ENCODE measurements at places on chromosomes 16 and 17.

DNA sequence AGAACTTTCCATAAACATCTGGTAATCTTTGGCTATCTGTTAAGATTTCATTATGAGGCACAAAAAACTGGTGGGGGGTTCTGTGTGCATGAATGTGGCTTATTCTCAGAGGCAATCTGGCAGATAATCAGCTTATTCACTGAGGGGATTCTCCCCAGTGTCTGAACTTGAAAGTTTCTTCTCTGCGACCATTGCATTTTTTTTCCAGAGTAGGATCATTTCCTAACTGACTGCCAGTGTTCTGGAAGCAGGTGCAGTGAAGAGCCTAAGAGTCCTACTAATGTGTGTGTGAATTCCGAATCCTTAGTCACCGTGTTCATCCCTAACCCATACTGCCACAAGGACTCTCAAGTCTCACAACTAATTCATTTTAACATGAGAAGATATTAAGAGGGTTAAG, 64.9 kb upstream of the LRRC37A3 start:
- DNase-seq = no peak

- DNase-seq = no peak
These were observed 42.7 kb downstream of the STAT3 start for GRCh38 chr17:42345396-42346073.

DNA sequence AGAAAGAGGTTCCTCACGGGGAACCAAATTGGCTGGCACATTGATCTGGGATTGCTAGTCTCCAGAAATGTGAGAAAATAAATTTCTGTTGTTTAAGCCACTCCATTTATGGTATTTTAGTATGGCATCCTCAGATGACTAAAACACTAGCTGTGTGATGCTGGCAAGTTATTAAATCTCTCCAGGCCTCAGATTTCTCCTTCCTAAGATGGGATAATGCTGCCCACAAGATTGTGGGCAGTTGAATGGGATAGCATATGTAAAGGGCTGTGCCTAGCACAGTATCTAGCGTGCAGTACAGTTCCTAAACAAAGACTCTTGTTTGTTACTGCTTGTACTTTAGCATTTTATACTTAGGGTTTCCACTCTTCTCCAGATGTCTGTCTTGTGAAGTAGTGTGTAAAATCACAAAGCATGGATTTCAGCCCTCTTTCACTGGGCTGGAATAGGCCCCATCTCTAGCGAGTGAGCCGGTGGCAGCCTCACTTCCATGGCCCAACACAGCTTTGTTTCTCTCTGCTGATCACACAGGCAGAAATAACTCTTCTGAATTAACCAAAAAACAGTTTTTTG, 38.2 kb upstream of the PHAF1 start:
- no peak for DNase-seq

- DNase-seq = no peak
These were observed 8.1 kb downstream of the TMEM204 start for GRCh38 chr16:1541293-1542165.

GRCh38 chr16:58999762-59000161, 265.6 kb upstream of the GOT2 start:
- DNase-seq = no peak

- DNase-seq = peak; percentile 83
These were observed at the start of gene TMC7 for GRCh38 chr16:18983565-18984434. Gene TMC7 (plus strand): TSS chr16:18983934. CDS start chr16:18984064, 130 bp downstream.

DNA sequence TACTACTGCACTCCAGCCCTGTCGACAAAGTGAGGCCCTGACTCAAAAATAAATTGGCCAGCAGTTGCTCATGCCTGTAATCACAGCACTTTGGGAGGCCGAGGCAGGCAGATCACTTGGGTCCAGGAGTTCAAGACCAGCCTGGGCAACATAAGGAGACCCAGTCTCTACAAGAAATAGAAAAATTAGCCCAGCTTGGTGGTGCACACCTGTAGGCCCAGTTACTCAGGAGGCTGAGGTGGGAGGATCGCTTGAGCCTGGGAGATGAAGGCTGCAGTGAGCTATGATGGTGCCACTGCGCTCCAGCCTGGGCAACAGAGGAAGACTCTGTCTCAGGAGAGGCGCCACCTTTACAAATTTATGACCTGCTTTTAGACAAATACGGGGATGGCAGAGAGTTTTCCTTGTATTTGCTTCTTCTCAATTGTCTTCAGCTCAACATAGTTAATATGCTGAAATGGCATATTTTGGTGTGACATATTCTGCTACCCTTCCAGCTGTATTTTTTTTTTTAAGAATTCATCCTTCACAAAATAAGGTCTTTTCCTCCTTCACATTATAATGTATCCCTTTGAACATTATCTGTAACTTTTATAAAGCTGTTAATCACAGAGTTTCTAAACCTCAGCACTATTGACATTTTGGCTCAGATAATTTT, 21.1 kb upstream of the YPEL2 start:
- DNase-seq = no peak

DNA sequence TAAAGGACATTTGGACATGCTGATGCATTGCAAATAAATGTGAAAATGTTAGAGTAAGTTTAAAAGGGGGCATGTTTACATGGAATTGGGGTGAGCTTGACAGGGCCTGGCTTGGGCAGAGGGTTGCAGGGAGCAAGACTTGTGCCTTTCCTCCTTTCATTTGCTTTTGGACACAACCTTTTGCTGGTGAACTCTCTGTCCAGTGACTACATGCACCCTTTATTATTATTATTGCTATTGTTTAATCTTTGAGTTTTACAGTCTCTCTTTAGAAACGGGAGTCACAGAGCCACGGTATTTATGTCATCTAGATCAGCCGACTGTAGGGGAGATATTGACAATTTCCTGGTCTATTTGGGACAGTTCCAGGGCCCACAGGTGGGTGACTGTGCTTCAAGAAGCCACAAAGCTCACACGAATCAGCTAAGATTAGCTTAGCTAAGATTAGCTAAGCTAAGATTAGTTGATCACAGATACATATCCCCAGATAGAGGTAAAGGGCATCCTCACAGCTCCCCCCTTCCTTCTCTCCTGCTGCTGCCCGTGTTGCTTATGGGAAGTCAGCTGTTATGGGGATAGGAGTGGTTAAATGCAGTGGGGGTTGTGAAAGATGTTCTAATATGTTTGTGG, 28.9 kb upstream of the ETV4 start:
- no peak for DNase-seq

GRCh38 chr16:2858245-2859025, 465 bp upstream of the PRSS22 start:
- peak; percentile 94 for DNase-seq

GRCh38 chr16:30744183-30744582, 4.0 kb upstream of the PHKG2 start:
- no peak for DNase-seq

DNA sequence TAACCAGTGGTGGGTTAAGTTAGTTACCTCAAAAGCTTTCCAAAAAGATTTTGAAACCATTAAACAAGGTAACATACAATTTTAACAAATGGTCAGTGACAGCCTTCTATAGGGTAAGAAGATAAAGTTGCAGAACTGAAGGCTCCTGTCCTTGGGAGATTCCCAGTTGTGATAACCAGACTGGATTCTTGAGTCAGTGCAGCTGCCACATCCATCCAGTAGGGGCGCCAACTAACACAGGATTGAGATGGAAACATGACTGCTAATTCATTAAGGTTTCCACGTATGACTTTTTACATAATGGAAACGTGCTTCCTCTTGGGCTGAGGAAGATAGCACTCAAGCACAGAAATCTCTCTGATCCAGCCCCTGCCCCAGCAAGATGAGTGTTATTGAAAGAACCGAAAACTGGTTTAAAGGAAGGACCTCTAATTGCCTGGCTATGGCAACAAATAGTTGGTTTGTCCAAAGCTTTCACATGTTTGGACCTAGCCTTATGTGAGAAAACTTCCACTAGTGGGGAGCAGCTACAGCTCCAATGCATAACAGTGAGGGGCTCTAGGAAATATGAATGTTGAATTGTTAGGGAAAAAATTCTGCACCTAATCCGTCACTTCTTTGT, 269.8 kb upstream of the MYOCD start:
- no peak for DNase-seq

DNA sequence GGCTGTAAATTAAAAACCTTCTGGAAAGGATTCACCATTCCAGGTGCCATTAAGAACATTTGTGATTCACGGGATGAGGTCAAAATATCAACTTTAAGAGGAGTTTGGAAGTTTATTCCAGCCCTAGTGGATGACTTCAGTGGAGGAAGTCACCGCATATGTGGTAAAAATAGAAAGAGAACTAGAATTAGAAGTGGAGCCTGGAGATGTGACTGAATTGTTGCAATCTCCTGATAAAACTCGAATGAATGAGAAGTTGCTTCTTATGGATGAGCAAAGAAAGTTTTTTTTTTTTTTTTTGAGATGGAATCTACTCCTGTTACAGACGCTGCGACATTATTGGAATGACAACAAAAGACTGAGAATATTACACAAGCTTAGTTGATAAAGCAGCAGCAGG, 26.7 kb downstream of the CCL4 start:
- DNase-seq = no peak

DNA sequence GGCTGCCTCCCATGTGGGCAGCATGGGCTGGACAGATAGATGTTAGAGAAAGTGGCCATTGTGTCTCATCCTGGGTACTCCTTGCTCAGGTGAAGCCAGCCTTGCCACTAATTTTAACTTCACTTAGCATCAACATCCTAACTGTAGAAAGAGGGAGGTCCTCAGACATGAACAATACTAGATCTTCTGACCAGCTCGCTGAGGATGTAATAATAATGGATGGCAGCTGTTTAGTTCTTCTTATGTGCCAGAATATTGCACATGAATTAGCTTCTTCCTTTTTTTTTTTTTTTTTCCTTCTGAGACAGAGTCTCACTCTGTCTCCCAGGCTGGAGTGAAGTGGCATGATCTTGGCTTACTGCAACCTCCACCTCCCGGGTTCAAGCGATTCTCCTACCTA, 232.4 kb downstream of the CCDC182 start:
- no peak for DNase-seq

GRCh38 chr17:31533546-31534155, 142.2 kb downstream of the RAB11FIP4 start:
- peak; percentile 69 for DNase-seq

DNA sequence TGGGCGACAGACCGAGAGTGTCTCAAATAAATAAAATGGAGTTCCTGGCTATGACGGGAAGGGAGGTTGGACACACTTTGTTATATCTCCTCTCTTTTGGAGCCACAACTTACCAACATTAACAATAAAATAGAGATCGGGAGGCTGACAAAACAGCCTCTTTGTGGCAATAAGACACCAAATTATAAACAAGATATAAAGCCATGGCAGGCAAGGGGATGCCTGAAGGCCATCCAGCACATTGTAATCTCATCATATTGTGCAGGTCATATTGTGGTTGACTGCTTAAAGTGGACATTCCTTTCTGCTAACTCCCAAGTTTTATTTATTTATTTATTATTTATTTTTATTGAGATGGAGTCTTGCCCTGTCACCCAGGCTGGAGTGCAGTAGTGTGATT, 59.9 kb upstream of the MGAT5B start:
- DNase-seq = no peak

- DNase-seq = peak; percentile 83
These were observed 10.3 kb downstream of the HSPB9 start for GRCh38 chr17:42132941-42133340.

DNA sequence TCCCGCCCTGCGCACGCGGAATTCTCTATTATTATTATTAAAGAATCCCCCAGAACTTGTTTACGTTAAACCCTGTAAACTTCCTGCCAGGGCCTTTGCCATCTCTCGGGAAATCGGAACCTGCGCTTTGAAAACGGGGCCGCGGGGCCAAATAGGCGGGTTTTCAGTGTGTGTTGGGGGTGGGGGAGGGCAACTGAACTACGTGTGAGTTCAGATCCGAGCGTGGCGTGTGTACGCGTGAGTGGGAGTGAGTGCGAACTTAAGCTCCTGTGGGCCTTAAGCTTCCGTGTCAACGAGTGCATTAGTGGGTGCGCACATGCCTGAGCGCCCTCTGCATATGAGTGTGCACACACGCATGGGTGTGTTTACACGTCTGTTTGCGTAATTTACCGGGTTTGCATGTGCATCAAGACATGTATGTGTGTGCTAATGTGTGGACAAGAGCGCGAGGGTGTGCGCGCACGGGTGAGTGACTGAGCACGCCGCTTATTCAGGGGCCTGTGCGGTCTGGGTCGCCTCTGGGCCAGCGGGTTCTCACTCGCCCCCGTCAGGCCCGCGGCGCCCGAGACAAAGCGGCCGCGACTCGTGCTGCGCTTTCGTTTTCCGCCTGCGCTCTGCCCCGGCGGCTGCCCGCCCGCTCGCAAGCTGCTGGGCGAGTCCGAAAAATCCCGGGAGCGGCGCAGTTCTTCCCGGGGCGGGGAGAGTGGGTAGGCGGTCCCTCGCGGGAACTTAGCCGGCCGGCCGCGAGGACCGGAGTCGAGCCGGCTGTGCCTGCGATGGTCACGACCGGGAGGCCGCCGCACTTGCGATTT, 1.2 kb upstream of the FOXF1 start:
- DNase-seq = peak; percentile 55

DNA sequence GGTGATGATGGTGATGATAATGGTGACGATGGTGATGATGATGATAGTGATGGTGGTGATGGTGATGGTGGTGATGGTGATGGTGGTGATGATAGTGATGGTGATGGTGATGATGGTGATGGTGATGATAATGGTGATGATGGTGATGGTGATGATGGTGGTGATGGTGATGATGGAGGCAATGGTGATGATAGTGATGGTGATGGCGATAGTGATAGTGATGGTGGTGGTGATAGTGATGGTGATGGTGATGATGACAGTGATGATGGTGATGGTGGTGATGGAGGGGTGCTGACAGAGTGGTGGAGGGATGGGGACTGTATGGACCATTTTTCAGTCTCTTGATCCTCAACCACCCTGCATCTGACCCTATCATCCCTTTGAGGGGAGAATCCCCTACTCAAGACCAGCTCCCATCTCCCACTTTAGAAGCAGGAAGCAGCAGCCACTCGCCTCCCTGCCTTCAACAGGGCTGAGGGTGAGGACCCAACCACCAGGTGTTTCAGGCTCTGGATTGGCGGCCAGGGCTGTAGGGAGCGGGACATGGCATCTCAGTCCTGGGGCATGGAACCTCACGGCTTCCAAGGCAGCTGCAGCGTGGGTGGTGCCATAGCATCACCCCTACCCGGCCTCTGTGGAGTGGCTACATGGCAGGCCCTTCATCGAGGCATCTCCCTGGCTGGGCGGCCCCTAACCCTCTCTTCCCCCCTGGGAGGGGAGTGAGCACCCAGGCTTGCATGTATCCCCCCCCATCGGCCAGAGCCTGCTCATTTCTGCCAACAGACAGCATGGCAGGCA, 4.5 kb downstream of the FSCN2 start:
- no peak for DNase-seq

GRCh38 chr17:5355421-5356129, 63.9 kb downstream of the NUP88 start:
- no peak for DNase-seq

GRCh38 chr17:4565209-4566141, 5.1 kb upstream of the GGT6 start:
- peak; percentile 61 for DNase-seq

- DNase-seq = peak; percentile 14
These were observed 1.1 kb downstream of the NOXO1 start for GRCh38 chr16:1980030-1980769.

DNA sequence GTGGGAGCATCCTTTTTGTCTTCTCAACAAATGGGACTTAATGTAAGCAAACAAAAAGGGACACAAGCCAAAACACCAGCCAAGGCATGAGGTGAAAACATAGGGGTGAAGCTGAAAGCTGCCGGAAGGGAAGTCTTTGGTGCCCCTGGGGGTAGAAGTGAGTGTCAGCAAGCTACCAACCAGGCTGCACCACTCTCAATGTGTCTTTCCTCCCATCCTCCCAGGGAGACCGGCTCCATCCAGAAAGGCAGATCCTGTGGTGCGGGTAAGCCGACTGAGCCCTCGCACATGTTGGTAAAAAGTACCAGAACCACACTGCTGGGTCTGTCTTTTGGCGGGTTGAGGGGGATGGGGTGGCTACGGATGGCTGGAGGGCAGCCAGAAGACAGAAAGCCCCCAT, 52.0 kb upstream of the SREBF1 start:
- no peak for DNase-seq
